ENCODE measurements at places on chromosomes 13 and 19.

- DNase-seq, result no peak
These were observed 1911.9 kb upstream of the PCDH20 start for GRCh38 chr13:63327584-63327983.

- DNase-seq, result no peak
These were observed at the start of gene CPB2 for GRCh38 chr13:46104868-46105267. Gene CPB2 (minus strand): TSS chr13:46105033. CDS start chr13:46105009, 24 bp downstream.

GRCh38 chr13:45482571-45483173 is 17.9 kb downstream of the COG3 start:
- DNase-seq, result no peak

GRCh38 chr19:58328999-58329398 is 2.2 kb downstream of the ZSCAN22 start:
- no peak for DNase-seq

DNA sequence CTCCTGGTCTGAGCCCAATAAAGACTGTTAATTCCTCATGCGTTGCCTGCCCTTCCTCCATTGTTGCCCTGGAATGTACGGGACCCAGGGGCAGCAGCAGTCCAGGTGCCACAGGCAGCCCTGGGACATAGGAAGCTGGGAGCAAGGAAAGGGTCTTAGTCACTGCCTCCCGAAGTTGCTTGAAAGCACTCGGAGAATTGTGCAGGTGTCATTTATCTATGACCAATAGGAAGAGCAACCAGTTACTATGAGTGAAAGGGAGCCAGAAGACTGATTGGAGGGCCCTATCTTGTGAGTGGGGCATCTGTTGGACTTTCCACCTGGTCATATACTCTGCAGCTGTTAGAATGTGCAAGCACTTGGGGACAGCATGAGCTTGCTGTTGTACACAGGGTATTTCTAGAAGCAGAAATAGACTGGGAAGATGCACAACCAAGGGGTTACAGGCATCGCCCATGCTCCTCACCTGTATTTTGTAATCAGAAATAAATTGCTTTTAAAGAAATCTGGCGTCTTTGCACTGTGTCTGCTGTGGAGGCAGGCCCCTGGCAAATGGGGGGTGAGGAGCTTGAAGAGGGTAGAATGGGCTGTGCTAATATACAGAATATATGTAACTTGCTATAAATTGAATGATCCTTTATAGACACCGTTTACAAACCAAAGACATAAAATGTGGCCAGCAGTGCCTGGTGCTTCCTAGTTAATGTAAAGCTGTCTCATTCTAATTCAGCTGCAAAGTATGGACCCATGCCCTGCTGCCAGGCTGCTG is 4.2 kb upstream of the RPS11 start:
- no peak for DNase-seq

- DNase-seq, result no peak
These were observed 109.3 kb downstream of the KDM4B start for GRCh38 chr19:5078182-5078581.

DNA sequence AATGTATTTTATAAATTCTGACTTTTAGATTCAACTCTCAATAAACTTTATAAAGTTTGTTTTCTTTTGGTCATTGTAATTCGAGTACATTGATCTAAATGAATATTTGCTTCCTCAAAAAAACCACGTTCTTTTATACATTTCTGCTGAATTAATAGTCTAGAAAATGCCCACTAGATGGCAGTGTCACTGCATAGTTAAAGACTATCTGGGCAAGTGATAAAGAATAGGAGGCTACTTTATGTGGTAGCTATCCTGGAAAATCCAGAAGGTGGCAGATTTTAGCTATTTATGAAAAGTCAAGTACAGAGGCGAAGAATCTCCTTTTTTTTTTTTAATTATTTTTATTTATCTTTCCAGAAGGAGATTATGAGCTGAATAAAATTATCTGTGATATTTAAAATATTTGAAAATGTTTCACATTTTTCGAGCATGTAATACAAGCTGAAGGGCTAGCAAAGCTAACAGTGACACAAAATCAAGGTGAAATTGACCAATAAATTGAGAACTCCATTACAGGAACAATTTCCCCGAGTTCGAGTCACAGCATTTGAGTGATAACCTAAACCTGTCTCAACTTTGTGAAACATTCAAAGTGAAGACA is 221.8 kb downstream of the OLFM4 start:
- no peak for DNase-seq

DNA sequence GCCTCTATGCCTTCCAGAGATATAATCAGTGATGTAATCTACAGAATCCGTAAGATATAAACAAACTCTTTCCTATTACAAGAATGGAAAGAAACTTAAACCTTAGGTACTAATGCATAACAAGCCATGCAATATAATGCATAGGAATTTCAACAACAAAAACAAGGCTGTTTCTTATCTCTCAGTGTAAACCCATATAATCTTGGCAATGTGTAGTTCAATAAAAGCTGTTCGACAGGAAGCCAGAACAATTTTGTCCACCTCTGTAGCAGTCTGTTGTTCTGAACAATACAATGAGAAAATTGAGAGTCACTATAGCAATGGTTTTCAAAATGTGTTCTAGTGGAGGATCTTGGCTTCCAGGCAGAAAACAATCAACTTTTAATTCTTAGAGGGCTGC is 111.5 kb upstream of the FREM2 start:
- no peak for DNase-seq

DNA sequence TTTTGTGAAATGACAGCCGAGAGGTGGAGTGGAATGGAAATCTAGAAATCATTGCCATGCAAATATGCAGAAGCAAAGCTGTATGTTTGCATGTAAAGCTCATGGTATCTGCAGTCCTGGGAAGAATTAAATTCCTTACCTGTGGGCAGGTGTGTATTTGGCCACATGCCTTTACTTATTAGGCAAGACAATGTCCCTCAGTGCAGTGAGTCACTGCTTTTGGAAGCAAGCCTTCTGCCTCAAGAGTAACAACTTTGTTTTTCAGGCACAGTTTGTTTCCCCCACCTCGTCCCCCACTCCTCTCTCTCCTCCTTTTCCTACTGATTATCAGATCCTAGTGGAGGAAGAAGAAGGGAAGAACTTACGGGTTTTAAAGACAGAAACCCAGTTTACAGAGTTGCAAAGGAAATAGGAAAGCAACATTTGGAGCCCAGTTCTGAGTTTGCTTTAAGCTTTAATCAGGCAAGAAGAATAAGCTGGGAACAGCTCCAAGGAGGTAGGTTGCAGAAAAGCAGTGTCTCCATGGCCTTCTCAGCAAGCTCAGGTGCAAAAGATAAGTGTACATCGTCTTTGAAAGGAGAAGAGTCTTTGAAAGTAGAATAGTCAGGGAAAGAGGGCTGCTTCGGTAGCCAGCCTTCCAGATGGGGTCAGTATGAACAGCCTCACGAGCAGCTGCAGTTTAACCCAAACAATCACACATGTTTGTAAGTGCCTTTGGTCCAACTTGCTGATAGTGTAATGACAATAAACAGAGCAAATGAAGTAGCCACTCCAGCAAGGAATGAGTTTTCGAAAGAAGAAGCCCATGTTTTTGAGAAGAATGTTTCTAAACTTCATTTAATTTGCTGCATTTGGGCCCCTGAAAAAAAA is 190.1 kb downstream of the KLF5 start:
- no peak for DNase-seq

DNA sequence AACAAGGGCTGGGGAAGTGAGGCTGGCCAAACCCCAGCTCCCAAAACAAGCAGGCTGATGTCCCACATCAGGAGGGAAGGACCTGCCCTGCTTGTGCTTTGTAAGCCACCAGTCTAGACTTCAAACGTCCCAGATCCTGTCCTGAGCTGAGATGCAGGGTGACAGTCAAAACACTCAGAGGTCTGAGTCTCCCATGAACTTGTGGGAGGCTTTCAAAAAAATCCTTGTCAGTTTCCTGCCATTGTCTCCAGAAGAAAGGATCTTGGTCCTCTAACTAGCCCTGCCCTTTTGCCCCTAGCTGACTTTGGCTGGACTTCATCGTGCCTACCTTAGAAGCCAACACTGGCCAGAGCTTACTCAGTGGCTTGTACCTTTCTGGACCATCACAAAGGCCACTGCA is 43.3 kb downstream of the DZIP1 start:
- no peak for DNase-seq

- no peak for DNase-seq
These were observed 31.3 kb downstream of the GRTP1 start for GRCh38 chr13:113332615-113333014.

GRCh38 chr19:42468273-42468796 is 25.6 kb upstream of the CXCL17 start:
- no peak for DNase-seq

GRCh38 chr13:97866346-97866745 is 87.1 kb upstream of the IPO5 start:
- no peak for DNase-seq

DNA sequence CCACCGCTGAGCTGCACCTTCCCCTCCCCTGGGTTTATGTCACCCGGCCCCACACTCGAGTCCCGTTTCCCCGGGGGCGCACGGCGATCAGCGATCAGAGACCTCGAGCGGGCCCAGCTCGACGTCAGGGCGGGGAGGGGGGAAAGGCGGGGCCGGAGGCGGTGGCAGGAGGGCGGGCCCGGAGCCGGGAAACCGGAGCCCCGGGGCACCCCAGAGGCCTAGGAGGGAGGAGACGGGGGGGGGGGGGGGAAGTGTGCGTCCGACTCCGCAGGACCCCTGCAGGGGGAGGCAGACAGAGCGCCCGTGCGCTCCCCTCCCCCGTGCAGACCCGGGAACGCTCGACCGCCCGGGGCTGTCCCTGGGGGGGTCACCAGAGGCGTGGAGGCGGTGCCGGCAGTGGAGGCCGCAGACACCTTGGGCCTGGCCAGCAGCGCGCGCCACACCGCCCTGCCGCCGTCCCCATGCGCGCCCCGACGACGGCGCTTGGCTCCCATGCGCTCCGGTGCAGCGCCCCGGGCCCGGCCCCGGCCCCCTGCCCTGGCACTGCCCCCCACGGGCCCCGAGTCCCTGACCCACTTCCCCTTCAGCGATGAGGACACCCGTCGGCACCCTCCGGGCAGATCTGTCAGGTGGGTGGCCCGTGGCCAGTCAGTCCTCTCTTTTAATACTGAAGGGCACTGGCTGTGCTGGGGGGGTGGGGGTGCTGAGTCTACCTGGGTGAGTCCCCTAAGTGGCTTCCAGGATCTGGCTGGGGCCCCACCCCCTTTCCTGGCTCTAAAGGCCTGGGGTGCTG is 11.8 kb downstream of the PDE4A start:
- no peak for DNase-seq

- no peak for DNase-seq
These were observed 81.2 kb downstream of the WDFY2 start for GRCh38 chr13:51665456-51665855.

DNA sequence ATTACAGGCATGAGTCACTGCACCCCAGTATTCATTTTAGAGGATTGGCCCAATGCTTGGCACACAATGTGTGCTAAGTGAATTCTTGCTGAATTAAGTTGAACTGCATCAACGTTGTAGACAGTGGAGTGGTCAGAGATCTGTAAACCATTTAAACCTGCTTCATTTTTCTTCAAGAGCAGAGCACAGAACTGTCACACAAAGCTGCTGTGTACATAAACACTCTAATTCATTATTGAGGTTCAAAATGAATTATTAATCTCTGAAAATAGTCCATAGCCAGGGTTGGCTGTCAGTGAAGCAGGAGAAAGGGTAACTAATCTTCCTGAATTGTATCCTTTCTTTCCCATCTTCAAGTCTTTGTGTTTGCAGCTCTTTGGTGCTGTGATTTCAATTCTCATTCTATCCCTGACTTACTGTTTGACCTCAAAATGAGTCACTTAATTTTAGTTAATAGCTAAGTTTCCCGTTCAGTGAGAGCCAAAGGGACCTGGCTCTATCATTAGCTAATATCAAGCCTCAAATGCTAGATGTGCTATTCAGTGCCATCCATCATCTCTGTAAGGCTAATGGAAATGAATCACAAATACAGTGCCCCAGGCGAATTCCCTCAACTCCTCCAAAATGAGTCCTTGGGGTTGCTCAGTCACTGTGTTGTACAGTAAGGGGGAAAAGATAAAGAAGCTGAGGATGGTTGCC is 77.0 kb upstream of the TSC22D1 start:
- DNase-seq, result no peak

DNA sequence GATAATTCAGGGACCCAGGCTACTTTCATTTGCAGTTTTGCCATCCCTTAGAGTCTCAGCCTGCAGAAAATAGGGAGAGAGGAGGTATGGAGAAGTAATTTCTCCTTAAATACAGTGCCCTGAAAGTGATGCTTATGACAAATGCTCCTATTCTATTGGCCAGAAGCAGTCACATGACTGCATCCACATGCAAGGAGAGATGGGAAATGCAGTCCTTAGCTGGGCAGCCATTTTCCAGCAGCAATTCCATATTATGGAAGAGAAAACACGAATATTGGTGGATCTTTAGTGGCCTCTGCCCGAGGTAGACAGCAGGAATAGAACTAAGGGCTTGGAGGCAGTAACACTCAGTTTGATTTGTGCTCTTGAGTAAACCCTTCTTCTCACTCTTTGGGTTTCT is 39.4 kb downstream of the VAV1 start:
- no peak for DNase-seq

DNA sequence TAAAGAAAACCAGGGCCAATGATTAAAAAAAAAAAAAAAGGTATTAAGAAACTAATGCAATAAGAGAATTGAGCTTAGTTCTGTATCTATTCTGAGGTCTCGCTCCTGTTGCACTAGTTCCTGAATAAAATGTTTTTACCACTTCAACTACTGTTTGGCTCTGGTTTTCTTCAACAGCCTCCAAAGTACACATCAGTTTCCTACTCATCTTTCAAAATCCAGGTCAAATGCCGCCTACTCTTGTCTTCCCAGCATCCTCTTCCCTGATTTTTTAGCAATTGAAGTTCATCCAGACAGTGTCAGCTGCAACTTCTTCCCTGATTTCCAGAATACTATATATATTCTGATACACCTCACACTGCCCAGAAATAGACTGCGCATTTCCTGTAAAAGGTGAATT is 1.4 kb upstream of the RCBTB1 start:
- no peak for DNase-seq

GRCh38 chr19:47581605-47582319 is 8.8 kb upstream of the ZNF541 start:
- DNase-seq, result no peak

- no peak for DNase-seq
These were observed 6.9 kb downstream of the ZNF221 start for GRCh38 chr19:43957891-43958290.

DNA sequence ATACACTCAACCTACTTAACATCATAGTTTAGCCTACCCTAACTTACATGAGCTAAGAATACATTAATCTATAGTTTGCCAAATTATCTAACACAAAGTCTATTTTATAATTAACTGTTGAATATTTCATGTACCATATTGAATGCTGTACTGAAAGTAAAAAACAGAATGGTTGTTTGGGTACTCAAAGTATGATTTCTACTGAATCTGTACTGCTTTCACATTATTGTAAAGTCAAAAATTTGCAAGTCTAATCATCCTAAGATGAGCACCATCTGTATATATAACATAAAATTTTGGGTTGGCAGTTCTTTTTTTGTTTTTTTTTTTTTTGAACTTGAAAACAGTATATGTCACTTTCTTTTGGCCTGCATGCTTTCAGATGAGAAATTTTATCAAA is 1212.6 kb downstream of the SLITRK5 start:
- DNase-seq, result no peak

- peak; percentile 52 for DNase-seq
These were observed 3.9 kb upstream of the TTC9B start for GRCh38 chr19:40221858-40222619.
